ENCODE measurements at places on chromosomes 6 and 20.

DNA sequence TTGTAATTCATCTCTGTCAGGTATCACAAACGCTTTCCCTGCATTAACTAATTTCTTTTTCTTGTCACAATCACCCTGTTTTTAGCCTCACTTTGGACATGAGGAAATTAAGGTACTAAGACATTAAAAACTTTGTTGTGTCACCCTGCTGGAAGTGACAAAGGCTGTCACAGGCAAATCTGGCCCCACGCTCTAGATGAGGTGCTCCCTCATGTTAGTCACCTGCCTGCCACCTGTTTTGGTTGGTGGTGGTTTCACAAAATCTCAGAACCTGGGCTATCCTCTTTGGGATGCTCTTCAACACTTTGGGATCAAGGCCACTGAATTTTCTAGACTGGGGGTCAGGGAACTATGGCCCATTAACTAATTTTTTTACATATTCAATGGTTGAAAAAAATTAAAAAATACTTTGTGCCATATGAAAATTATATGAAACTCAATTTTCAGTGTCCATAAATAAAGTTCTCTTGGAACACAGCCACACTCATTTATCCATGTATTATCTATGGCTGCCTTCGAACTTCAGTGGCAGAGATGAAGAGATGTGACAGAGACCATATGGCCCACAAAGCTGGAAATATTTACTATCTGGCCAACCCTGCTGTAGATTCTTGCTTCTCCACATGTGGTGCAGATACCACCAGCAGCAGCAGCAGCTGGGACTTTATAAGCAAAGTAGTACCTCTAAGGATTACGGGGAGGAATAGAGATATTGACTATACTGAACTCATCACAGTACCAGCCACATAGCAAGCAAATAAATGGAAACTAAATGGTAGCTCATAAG, 16.1 kb upstream of the TNFAIP3 start:
- DNase-seq = no peak

- no peak for DNase-seq
Observed at GRCh38 chr6:122363769-122364483, 35.5 kb upstream of the HSF2 start.

DNA sequence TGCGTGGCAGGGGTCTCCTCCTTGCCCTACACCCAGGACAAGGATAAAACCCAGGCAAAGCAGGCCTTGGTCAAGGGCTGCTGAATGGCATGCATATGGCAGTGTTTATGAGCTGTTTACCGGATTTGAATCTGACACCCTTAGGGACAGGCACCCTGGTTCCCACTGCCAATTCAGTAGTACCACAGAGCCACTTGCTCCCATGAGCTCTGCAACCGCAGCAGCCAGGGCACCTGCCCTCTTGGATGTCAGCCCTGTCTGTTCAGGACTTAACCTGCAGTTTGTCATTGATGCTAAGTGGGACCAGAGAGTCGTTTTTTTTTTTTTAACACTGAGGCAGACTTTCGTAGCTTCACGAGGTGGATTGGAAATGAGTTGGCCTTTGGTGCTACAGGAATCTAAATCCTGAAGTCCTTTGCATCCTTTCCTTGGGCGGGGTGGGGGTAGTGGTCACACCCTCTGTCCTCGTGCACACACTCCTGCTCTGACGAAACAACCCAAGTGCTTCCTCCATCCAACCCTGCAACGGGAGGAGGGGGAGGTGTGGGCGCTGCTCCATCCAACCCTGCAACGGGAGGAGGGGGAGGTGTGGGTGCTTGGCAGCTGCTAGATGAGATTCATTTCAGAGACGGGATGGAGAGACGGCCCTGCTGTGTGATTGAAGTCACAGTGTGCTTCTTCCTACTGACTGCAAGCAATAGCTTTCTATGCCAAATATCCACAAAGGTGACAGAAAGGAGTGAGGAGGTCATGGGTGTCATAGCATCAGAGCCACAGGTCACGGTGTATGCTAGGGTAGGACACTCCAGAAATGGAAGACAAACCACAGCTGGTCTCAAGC, 166.5 kb downstream of the SMOC2 start:
- DNase-seq = no peak

DNA sequence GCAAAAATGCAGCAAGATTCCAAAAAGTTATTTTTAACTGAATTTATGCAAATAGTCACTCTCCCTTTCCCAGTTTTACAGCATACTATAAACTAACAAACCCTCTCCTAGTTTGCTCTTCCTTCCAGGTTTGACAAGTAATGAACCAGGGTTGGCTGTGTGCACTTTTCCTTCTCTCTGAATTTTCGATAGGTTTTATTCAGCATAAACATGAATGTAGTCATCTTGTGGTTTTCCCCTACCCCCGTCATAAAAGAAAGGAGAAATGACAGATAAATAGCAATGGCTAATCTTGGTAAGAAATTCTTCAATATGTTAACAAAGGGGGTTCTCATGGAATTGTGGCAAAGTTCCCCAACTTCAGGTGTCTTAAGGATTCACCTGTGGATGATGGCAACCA, 26.3 kb downstream of the PRDM1 start:
- DNase-seq = no peak

DNA sequence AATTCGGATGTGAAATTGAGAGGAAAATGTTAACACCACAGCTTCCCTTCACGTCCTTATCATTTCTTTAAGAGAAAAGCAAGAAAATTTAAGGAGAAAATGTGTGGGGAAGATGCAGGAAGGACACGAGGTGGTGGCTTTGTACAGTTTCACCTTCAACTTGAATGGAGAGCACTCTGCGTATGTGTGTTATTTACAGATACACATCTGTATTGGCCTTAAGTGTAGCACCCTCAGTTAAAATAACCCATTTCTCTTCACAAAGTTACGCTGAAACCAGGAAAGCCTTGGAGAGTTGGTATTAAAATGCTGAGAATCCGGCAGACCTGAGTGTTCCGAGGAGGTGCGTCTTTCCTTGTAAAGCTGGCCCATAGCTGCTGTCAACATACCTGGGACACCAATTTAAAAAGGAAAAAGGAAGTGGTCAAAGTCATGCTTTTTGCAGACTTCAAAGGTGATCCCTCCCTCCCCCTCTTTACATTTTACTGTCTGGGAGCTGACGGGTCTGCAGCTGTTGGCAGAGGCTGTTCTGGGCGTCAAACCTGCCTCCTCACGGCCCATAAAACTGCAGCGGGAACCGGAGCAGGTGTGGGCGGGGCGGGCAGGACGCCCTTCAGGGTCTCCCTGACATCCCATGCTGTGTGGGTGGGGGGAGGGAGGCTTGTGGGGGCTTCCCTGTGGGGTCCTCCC, 61.3 kb upstream of the TBXT start:
- no peak for DNase-seq

DNA sequence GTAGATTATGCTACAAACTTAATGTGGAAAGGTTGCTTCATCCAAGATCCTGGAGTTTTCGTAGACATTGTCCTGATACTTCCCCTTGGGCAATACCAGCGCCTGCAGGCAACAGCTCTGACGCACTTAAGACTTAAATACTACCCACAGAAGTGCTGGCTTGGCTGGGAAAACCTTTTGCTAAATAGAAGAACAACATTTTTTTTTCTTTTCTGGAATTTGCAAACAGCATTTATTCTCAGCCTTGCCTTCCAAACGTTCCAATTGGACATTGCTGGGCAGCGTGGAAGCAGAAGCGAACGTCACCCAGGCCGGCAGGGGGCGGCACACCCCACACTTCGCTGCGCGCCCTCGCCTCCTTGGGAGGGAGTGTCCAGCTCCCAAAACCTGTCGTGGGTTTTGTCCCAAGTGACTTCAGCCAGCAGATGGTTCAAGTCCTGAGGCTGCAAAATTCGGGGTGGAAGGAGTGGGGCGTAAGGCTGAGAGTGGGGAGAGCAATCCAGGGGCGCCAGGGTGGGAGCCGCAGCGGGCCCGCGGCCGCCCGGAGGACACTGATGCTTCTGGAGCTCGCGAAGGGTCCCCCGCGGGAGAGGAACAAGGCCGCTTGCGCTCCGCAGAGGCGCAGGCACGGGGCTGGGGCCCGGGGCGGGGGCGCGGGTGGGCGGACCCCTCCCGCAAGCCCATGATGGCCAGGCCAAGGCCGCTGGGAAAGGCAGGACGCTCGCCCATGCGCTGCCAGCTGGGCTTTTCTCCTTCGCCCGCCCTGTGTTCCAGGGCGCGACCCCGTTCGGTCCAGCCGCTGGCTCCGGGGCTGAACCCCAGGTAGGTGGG, 60.8 kb upstream of the MAP3K4 start:
- peak; percentile 63 for DNase-seq

DNA sequence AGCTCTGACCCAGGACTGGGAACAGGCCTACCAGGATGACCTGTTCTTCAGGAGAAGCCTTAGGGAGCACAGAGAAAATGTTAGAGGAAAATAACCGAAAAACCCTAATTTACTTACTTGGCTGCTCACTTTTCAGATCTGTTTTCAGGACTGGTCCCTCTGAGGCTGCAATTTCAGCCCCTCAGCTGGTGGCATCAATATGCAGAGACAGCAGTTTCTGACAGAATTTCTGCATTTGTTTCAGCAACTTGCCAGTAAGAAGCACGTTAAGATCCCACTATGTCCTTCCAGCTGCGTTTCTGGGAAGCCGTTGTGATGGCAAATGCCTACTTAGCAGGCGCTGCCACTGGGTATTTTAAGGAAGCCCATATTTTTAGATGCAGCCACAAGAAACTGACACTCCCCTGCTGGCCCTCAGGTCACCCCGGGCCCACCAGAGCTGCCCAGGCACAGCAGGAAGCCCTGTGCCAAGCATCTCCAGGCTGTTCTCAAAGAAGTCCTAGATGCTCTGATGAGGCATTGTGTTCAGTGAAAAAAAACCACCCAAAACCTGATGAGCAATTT, 7.5 kb downstream of the YTHDF1 start:
- no peak for DNase-seq

DNA sequence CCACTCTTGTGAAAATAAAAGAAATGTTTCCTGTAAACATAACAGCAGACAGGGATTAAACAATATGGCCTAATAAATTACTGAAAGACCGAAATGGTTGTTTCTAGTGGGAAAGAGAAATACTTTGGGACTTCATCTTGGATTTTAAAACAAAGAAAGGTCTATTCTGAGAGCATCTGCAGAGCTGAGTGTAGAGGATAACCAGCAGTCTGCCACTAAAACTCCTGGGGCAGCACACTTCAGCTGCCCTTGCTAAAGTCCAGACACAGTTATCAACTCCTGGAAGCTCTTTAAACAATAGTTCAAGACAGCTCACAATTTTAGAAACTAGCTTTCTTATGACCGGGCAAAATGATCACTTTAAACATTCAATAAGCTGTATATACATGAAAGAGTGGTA, 38.6 kb downstream of the AKIRIN2 start:
- DNase-seq = no peak

GRCh38 chr6:163643866-163644265, 229.3 kb downstream of the QKI start:
- no peak for DNase-seq

- no peak for DNase-seq
Observed at GRCh38 chr6:3523271-3523670, 66.4 kb upstream of the SLC22A23 start.

- DNase-seq = no peak
Observed at GRCh38 chr6:29678114-29678513, 2.8 kb downstream of the ZFP57 start.

DNA sequence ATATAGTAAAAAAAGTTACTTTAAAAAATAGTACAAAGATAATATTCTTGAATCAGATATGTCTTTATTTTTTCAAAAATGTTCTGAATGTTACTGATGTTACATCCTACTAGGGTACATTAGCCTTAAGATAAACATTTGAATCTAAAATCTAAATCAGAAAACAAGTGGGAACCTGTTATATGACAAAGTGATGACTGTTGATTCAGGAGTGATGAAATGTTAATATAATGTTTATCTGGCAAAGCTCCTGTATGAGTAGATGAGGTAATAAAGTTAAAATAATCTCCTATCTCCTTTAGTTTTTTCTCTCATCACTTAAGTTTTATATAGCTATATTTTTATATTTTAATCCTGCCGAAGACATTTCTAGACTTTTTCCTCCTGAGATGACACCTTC, 4.2 kb downstream of the DOP1A start:
- DNase-seq = no peak

DNA sequence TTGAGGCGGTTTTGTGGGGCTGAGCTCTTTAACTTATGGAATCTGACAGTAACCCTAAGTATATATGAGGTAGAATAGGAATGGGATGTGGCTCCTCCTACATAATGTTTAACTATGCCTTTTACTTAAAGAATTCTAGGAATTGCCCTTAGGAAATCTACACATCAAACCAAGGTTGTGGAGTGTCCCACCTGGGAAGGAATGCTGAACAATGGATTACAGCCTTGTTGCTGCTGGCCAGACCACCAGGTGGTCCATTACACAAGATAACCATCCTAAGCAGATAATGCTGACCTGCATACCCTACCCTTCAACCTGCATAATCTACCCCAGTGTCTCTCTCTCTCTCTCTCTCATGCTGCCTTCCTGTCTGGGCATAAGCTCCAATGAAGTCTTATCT, 35.0 kb upstream of the SLC22A16 start:
- no peak for DNase-seq

DNA sequence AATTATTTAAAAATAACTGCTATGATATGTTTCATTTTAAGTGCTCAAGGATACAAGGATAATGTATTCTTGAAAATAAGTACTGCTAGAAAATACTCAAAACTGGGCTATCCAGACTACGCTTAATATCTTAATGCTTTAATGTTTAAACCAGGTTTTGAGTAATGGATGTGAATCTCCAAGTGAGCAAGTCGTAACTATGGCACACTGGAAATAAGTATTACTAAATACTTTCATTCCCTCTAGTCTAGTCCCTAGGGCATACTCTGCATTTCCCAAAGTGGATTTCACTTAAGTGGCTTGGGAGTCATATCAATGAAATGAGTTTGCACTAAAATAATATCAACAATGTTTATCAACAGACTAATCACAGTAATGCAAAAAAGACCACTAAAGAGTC, 48.1 kb downstream of the HMGCLL1 start:
- DNase-seq = no peak

- DNase-seq = no peak
Observed at GRCh38 chr6:142842418-142843261, 102.3 kb downstream of the HIVEP2 start.

GRCh38 chr20:50070361-50070760, 42.6 kb downstream of the UBE2V1 start:
- peak; percentile 43 for DNase-seq

GRCh38 chr6:161750686-161751085, 476.8 kb upstream of the AGPAT4 start:
- no peak for DNase-seq

DNA sequence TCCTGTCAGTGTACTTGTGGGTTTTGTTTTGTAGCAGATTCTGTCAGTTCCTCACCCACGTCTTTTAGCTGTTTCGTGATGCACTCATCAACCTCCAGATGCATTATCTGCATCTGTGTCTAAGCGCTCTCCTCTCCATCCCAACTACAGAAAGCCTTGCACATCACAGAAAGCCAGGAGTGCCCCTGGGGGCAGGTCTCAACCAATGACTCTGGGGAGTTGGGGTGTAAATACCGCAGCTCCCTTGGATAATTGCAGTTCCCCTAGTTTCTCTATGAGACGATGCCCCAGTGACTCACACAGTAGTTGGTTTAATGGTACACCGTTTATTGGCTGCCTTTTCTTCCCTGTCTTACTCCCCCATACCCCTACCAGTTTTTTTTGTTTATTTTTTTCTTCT, 158.1 kb downstream of the SOX4 start:
- peak; percentile 79 for DNase-seq

GRCh38 chr20:18363708-18364107, 75.4 kb downstream of the ZNF133 start:
- DNase-seq = no peak

- no peak for DNase-seq
Observed at GRCh38 chr6:110359556-110359955, 1.4 kb upstream of the METTL24 start.

Measured in NB4 (cell line).